ENCODE measurements at places on chromosomes 11 and 22. TPM values are rescaled to one million over a fixed set of nuclear protein-coding genes. Genes with fewer than 3 reads are reported as not detected.

GRCh38 chr11:117016747-117017146, 81.5 kb downstream of the SIK3 start:
- no peak for DNase-seq

DNA sequence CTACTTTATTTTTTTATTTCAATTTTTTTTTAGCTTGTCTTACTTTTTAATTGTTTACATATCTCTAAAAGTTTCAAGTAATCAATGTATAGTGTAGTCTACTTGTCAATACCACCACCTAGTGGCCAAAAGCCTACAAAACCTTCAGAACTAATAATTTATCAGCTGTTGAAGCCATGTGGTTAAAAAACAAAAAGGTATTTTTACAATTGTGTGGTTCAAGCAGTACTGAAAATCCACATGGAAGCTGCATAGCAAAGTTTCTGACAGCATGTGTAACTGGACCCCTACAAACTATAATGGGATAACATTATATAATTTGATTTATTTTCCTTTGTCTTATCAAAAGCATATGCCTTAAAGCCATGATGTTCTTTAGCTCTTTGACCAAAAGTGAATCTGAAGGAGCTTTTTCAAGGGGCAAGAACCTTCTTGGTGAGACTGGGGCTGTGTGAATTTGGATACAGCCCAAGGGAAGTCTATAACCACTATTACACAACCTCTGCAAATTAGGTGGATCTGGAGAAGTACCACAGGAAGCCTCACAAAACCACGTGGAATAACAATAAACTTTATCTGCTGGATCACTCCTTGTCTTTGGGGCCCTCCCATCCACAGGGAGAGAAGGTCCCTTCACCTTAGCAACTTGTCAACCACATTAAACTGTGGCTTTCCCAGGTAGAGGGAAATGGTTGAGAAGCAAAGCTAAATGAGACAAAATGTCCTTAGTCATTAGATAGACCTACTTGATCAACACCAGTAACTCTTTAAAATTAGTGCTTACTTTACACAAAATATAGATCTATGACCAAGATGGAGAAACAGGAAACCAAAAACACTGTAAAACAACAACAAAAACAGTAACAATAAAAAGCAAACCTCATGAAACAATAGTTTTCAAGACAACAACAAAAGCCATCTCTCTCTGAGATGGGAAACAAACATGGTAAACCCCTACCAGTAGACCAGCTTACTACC, 9.9 kb downstream of the NARS2 start:
- DNase-seq = peak; percentile 73

DNA sequence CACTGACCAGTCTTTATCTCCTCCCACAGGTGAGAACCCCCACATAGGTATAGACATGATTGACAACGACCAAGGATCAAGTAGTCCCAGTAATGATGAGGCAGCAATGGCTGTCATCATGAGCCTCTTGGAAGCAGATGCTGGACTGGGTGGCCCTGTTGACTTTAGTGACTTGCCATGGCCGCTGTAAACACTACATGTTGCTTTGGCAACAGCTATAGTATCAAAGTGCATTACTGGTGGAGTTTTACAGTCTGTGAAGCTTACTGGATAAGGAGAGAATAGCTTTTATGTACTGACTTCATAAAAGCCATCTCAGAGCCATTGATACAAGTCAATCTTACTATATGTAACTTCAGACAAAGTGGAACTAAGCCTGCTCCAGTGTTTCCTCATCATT, 76.5 kb downstream of the BTBD10 start:
- DNase-seq = no peak

- DNase-seq = no peak
These were observed 77.4 kb downstream of the SWAP70 start for GRCh38 chr11:9741260-9741659.

DNA sequence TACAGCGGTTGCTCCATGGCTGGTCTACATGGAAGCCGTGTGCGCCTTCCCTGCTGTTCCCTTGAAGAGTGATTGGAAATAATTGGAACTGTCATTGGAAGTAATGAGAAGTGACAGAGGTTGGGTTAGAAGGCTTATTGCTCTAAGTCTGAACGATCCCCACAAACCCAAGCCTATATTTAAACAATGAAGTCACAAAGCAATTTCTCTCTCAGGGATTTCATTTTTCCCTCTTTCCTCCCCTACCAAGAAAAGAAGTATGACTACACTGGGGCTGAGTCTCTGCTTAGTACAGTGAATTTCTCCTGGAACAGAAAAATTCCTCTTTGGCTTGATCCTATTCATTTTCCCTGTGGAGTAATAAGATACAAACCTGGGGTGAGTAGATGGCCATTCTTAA, 7.8 kb downstream of the CLMP start:
- DNase-seq = no peak

DNA sequence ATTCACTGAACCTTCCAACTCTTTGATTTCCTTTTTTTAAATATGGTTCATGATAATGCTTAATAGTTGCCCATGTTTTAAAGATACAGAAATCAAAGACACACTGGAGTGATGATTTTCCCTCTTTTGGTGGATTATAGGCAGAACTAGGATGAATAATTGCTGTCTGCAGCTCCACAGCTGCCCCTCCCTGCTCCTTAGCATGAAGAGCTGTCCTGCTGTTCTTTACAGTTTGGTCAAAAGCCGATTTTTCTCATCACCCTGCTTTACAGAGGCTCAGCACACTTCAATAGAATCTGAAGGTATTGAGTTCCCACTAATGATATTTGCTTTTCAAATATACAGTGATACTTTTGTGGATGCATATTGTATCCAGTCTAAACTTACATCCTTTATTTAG, 202.6 kb downstream of the AASDHPPT start:
- no peak for DNase-seq

The OR8D1 gene
- total RNA-seq = not detected

The SLC35F2 gene
- 37.8 TPM for total RNA-seq

Data from SK-MEL-5 (cell line).